ENCODE measurements at places on chromosomes 6 and 20.

- no peak for DNase-seq
These were observed 1413.9 kb upstream of the ADGRB3 start for GRCh38 chr6:67221226-67221625.

DNA sequence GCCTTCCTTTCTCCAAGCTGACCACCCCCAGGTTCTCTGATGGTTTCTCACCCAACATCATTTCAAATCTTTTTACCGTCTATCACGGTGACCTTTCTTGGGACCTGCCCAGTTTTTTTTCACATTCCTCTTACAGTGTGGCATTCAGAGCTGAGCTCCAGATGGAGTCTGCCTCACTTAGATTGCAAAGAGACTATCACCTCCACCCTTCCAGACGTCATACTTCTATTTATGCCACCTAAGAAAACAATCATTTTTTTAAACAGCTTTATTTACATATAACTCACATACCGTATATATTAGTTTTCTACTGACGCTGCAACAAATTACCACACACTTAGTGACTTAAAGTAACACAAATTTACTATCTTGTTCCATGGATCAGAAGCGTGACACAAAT, 32.3 kb upstream of the CTNNBL1 start:
- no peak for DNase-seq

DNA sequence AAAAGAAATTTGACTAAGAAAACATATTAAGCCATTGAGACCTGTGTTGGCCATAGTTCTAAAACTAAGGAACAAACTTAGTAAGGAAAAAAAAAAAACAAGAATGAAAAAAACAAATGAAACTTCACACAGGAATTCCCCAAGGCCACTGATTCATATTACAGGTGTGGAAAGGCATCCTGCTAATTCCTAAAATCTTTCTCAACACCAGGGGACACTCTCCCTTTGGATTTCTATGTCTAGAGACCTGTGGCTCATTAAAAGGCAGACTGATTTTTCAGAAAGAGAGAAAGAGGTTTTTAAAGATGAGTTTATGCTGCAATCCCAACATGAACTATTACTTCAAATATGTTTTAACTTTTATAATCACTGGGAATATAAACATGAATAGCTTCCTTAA, at the start of gene OR12D1:
TSS of gene OR12D1 (plus strand) at position 341 of the 400 bp plus-strand sequence.
- no peak for DNase-seq

DNA sequence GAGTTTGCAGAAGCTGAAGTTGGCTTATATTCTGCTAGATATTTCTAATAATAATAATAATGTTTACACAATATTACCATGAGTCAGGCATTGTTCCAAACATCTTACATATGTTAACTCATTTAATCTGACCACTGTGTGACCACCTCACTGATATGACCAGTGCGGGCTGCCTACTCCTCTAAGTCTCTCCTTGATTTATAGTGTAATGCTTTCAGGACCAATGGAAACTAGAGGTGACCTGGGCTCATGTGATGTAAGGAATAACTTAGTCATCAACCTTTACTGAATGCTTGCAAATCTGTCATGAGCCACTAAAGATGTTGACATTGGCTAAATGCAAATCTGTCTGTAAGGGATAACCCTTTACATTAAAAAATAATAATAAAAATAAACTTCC, 51.1 kb upstream of the GPR6 start:
- DNase-seq: no peak

DNA sequence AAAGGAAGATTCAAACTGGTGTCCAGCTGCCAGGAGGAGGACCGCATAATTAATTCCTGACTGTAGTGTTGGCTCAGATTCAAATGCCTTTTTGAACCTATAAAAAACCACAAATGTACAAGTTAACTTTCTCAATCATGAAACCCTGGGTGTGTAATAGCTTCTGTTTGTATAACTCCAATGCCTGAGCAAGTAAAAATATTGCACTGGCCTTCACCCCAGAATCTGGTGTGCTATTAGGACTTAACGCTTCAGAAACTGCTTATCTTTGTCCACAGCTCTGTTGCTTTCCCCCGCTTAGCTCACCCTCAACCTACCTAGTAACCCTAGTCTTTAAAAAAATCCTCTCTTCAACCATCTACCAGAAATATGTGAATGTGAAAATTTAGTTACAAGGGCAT, 119.1 kb upstream of the MAP7 start:
- peak; percentile 73 for DNase-seq

GRCh38 chr6:36094238-36094637, 36.1 kb upstream of the MAPK13 start:
- DNase-seq: no peak

- DNase-seq: no peak
These were observed 14.1 kb downstream of the OSBPL2 start for GRCh38 chr20:62252342-62252966.

GRCh38 chr6:63964366-63964765, 328.8 kb downstream of the PHF3 start:
- no peak for DNase-seq

DNA sequence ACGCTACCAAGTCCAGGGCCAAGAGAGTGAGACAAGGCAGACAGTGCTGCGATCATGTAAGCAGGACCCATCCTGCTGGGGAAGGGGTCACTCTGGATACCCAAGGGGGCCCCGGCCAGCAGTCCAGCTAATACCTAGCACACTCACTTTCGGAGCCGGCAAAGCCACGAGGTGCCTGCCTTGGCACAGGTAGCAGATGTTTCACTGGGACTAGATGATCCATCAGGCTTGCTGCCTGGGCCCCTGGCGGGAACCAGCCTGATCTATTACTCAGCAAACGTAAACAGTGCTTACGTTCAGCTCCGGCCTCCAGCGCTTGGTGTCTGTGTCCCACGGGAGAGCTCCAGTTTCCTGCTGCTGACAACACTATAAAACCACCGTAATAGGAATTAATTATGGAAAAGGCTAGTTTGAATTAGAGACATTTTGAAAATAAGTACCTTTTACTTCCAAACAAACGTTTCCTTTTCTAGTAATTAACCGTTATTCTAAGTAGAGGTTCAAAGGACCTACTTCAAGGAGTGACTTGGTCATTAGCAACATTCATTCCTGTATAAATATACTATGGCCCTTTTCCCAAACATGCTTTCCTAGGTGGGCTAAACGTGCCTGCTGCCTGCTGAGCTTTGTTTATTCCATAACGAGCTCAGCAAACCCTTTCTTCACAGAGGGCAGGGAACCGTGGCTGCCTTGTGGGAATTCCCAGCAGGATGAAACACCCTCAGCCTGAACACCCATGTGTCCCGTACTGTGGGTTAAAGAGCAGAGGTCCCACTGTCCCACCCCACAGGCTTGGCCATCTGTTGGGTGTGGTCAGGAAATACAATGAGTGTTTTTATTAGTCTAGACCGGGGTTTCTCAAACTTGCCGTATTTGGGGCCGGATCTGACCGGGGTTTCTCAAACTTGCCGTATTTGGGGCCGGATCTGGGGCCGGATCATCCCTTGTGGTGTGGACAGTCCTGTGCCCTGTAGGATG, 18.4 kb downstream of the SLC22A23 start:
- DNase-seq: peak; percentile 83

DNA sequence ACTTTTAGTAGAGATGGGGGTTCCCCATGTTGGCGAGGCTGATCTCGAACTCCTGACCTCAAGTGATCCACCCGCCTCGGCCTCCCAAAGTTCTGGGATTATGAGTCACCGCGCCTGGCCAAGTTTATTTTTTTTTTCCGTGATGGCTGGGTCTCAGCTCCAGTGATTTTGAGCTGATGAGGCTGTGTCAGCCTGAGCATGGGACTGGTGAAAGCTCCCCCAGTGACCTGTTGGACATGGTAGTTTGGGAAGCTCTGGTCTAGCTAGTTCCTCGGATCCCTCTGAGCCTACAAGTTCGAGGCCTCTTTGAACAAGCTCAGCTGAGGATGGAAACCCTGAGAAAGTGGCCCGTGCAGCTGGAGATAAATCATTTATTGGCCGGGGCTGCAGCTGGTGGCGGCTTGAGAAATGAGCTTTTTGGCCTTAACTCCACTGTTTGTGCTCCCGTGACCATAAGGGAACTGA, 126.8 kb downstream of the SNX5 start:
- DNase-seq: no peak

DNA sequence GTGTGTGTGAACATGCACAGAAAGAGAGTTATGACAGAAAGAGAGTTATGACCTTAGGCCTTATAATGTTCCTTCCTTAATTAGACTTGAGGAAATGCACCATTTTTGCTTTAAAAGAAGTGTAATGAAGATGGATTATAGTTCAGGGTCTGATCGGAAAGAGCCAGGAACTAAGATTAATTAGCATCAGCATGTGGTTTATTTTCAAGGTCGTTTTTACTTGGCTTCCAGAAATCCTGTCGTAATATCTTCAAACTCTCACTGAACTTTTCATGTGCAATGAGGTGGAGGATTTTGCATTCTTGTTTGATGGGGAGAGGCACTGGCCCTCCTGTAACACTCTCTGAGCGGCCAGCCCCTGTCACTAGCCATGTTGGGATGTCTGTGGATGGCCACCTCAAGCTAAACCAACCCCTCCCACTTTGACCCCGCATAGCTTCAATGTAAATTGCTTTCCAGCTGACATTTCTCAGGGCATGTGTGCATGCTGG, 116.8 kb downstream of the CDC5L start:
- no peak for DNase-seq

DNA sequence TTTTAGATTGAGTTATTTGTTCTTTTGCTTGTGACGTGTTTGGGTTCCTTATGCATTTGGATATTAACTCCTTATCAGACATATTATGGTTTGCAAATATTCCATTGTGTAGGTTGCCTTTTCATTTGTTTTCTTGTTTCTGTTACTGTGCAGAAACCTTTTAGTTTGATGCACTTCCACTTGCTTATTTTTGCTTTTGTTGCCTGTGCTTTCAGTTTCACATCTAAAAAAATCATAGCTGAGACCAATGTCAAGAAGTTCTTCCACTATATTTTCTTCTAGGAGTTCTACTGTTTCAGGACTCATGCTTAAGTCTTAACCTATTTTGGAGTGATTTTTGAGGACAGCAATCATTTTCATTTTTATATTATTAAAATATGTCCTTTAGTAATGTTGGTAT, 113.5 kb downstream of the EPM2A start:
- DNase-seq: no peak

- DNase-seq: no peak
These were observed 164.5 kb upstream of the HDAC2 start for GRCh38 chr6:114135363-114135971.

DNA sequence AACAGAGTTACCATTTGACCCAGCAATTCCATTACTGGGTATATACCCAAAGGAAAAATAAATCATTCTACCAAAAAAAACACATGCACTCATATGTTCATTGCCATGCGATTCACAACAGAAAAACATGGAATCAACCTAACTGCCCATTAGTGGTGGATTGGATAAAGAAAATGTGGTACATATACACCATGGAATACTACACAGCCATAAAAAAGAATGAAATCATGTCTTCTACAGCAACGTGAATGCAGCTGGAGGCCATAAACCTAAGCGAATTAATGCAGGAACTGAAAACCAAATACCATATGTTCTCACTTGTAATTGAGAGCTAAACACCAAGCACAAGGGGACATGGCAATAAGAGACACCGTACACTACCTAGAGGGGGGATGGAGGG, 12.5 kb downstream of the RALGAPA2 start:
- no peak for DNase-seq

- no peak for DNase-seq
These were observed at the start of gene EFCAB8 for GRCh38 chr20:32858701-32859372. Gene EFCAB8, plus strand, starts transcription at chr20:32858923. Its CDS starts 4,870 bp downstream, at chr20:32863793.

DNA sequence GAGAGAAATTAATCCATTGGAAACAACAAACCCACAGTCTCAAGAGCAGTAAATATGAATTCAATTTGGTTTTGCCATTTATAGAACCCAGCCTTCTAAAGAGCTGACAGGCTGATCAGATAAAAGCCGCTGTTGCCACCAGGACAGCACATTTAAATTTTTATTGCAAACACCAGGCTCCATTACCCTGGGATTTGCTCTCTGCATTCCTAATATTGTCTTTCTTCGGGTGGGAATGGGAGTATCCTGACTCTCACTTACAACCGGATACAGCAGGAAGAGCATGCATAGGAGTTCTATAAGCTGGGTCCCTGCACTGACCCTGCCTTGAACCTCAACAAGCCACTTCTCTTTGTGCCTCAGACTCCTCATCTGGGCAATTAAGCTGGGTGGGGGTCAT, 142.9 kb downstream of the LRFN2 start:
- DNase-seq: no peak

Data from brain pericyte (primary cell).